Right renal cortex interstitium (tissue), 3 donors: ENCODE measurements at places on chromosomes 4 and X. TPM values are rescaled to one million over a fixed set of nuclear protein-coding genes. Genes with fewer than 3 reads are reported as not detected.

FRG2 gene
- not detected for polyA plus RNA-seq

CTAG2 gene
- not detected for polyA plus RNA-seq

SPATA18 gene
- polyA plus RNA-seq = 1.3 TPM

GUCY1A1 gene
- 69.3 TPM for polyA plus RNA-seq

CPLX1 gene
- polyA plus RNA-seq = 1.00 TPM

RADX gene
- 5.2 TPM for polyA plus RNA-seq

CFP gene
- polyA plus RNA-seq = 0.68 TPM

TMPRSS11B gene
- polyA plus RNA-seq = not detected

SAGE1 gene
- polyA plus RNA-seq = not detected

STPG2 gene
- polyA plus RNA-seq = 0.72 TPM

SHOX gene
- polyA plus RNA-seq = 0.06 TPM

NAP1L5 gene
- polyA plus RNA-seq = 13.8 TPM
